Activated T-helper 2 cell treated with anti-CD3 and anti-CD28 coated beads, Interferon-gamma antibody, Interleukin-2, Interleukin-4, amounts not matched to agents 10 μg/mL and 5 μg/mL and 100 μg/mL, durations not matched to agents 14 hours and 24 hours and 36 hours (primary cell): ENCODE measurements at places on chromosomes 5 and 9. TPM values are rescaled to one million over a fixed set of nuclear protein-coding genes. Genes with fewer than 3 reads are reported as not detected.

ACER2 gene
- total RNA-seq = 1.0 and 1.3 TPM in 2 replicates

IQGAP2 gene
- 28.3 and 29.5 TPM in 2 replicates for total RNA-seq

CCNI2 gene
- 7.6 and 7.7 TPM in 2 replicates for total RNA-seq

- no peak overlapping the region for H3K4me3 ChIP-seq
- H3K4me1 ChIP-seq = no peaks in the 10 kb centered on the region
- no peaks in the 10 kb centered on the region for H3K36me3 ChIP-seq
- DNase-seq = no peak
- no peaks in the 10 kb centered on the region for H3K27me3 ChIP-seq
- no peak overlapping the region for H3K27ac ChIP-seq
Measured at GRCh38 chr5:83662558-83662957, 58.1 kb downstream of the HAPLN1 start.

DNA sequence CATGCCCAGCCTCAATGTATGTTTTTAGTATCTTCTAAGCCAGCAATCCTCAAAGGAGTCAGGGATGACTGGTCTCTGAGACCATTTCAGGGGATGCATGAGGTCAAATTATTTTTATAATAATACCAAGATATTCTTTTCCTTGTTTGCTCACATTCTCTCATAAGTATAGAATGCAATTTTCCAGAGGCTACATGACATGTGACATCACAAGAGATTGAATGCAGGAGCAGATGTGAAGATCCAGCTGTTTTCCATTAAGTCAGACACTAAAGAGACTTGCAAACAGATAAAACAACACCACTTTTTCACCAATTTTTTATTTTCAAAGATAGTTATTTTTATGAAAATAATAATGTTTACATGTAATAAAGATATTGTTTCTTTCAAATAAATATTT lies 22.0 kb upstream of the FREM1 start:
- DNase-seq = no peak
- H3K27me3 ChIP-seq = no peaks in the 10 kb centered on the region
- H3K36me3 ChIP-seq = no peaks in the 10 kb centered on the region
- no peak overlapping the region for H3K27ac ChIP-seq
- H3K4me1 ChIP-seq = no peaks in the 10 kb centered on the region

- no peak overlapping the region for H3K27ac ChIP-seq
- H3K36me3 ChIP-seq = no peaks in the 10 kb centered on the region
- no peaks in the 10 kb centered on the region for H3K27me3 ChIP-seq
- no peak overlapping the region for H3K4me3 ChIP-seq
Measured at GRCh38 chr9:121815084-121815483, 163.7 kb downstream of the DAB2IP start.

- peaks cover 2% of the 10 kb centered on the region for H3K4me1 ChIP-seq
- DNase-seq = no peak
- H3K4me3 ChIP-seq = no peak overlapping the region
- H3K27ac ChIP-seq = no peak overlapping the region
- no peaks in the 10 kb centered on the region for H3K36me3 ChIP-seq
Measured at GRCh38 chr5:124153588-124153987, 592.9 kb downstream of the ZNF608 start.

GRCh38 chr5:178524093-178524882 lies 65.9 kb downstream of the COL23A1 start:
- no peak for DNase-seq
- no peaks in the 10 kb centered on the region for H3K4me1 ChIP-seq
- no peaks in the 10 kb centered on the region for H3K27me3 ChIP-seq
- H3K4me3 ChIP-seq = no peak overlapping the region
- H3K36me3 ChIP-seq = no peaks in the 10 kb centered on the region
- H3K27ac ChIP-seq = no peak overlapping the region

- DNase-seq = no peak
- no peak overlapping the region for H3K27ac ChIP-seq
- H3K27me3 ChIP-seq = peaks cover 55% of the 10 kb centered on the region
- H3K36me3 ChIP-seq = no peaks in the 10 kb centered on the region
Measured at GRCh38 chr9:90641086-90641485, 1.5 kb downstream of the DIRAS2 start.

GRCh38 chr5:66503203-66503789 lies 92.9 kb upstream of the MAST4 start:
- H3K4me3 ChIP-seq = no peak overlapping the region
- no peaks in the 10 kb centered on the region for H3K36me3 ChIP-seq
- no peak for DNase-seq
- no peak overlapping the region for H3K27ac ChIP-seq
- no peaks in the 10 kb centered on the region for H3K27me3 ChIP-seq

DNA sequence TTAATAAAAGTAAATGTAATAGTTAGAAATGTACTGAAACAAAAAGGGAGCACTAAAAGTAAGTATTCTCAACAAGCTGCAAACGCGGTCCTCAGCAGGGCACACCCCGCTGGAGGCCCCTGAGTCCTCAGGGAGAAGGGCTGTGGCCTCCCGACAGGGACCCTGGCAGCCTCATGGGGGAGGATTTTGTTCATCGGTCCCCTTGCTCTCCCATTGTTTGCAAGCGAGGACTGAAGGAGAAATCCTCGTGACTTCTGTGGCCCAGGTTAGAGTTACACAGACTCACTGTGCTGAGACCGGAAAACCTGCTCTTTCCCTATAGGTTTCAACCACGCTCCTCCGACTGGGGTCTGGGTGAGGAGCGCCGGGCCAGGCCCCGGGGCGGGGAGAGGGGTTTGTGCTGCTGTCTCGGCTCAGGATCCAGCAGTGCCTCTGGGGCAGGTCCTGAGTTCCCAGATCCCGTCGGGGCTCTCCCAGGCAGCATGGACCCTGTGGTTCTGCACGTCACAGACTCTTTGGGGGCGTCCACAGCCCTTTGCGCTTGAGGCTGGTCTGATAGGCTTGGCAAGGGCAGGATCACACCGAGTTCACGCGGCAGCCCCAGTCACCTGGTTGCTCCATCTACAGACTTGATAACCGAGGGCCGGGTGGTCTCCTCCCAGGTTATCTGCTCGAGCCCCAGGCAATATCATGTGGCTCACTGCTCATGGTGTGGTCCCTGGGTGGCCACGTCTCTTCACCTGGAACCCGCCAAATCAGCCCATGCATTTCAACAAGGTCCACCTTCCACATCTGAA lies 38.8 kb downstream of the MRPL36 start:
- no peak overlapping the region for H3K4me3 ChIP-seq
- no peak for DNase-seq
- no peaks in the 10 kb centered on the region for H3K4me1 ChIP-seq

- no peaks in the 10 kb centered on the region for H3K36me3 ChIP-seq
- no peak for DNase-seq
- H3K27ac ChIP-seq = no peak overlapping the region
- no peaks in the 10 kb centered on the region for H3K4me1 ChIP-seq
Measured at GRCh38 chr5:132250547-132250946, 6.9 kb upstream of the PDLIM4 start.

DNA sequence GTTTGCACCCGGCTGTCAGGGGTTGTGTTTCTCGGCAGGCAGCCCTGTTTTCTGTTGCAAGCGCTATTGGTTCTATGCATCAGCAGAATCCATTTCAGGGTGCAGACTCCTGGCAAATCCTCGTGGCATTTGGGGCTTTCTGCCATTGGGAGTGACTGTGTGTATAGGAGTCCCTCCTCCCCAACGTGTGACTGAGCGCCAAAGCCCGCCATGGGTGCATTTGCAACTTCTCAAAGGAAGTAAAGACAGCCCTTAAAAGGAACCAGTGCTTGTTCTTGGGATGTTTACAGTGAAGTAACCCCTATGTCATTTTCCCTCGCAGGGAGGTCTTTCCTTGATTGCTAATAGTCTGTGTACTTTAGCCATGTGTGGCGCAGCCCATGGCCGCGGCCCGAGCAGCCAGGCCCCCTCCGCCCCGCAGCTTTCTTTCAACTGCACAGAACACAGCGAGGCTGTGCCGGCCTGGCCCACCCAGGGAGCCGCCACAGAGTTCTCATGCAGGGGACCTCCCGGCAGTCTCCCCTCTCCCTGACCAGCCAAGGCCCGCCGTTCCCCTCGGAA lies 175.6 kb downstream of the HSD17B3 start:
- DNase-seq = no peak
- no peak overlapping the region for H3K4me3 ChIP-seq
- H3K27ac ChIP-seq = no peak overlapping the region
- H3K27me3 ChIP-seq = peaks cover 23% of the 10 kb centered on the region

DNA sequence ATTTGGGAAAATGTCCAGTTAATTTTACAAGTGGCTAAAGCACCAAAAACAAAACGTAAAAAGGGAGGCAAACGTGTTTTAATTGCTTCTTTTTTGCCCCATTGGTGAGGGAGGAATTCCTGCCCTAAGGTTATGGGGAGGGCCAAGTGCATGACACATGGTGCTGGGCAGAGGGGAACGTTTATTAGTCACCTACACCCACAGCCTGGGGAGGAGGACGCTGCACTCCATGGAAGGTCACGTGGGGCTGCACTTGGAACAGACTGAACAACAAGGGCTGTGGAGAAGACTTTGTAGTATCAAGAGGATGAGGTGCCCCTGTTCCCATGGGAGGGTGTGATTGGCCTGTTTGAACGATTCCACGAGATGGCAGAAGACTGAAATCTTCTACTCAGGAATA lies 13.7 kb upstream of the ADAMTS16 start:
- no peaks in the 10 kb centered on the region for H3K27me3 ChIP-seq
- no peak overlapping the region for H3K27ac ChIP-seq
- DNase-seq = no peak
- no peak overlapping the region for H3K4me3 ChIP-seq
- no peaks in the 10 kb centered on the region for H3K36me3 ChIP-seq

GRCh38 chr5:122341087-122341486 lies 29.1 kb downstream of the SNCAIP start:
- no peaks in the 10 kb centered on the region for H3K4me1 ChIP-seq
- H3K4me3 ChIP-seq = no peak overlapping the region
- no peaks in the 10 kb centered on the region for H3K27me3 ChIP-seq
- no peaks in the 10 kb centered on the region for H3K36me3 ChIP-seq
- DNase-seq = no peak
- H3K27ac ChIP-seq = no peak overlapping the region

GRCh38 chr5:56262279-56262678 lies 29.1 kb upstream of the ANKRD55 start:
- no peak overlapping the region for H3K27ac ChIP-seq
- H3K4me1 ChIP-seq = peaks cover 6% of the 10 kb centered on the region
- H3K36me3 ChIP-seq = no peaks in the 10 kb centered on the region
- H3K27me3 ChIP-seq = peaks cover 17% of the 10 kb centered on the region
- no peak overlapping the region for H3K4me3 ChIP-seq

- peaks cover 8% of the 10 kb centered on the region for H3K27me3 ChIP-seq
- DNase-seq = no peak
- H3K36me3 ChIP-seq = no peaks in the 10 kb centered on the region
- no peak overlapping the region for H3K27ac ChIP-seq
- H3K4me3 ChIP-seq = no peak overlapping the region
- no peaks in the 10 kb centered on the region for H3K4me1 ChIP-seq
Measured at GRCh38 chr5:181008136-181008535, 19.5 kb downstream of the BTNL3 start.
